ENCODE measurements at places on chromosomes 2 and 18.

- no peak for DNase-seq
These were observed 323.9 kb downstream of the SETBP1 start for GRCh38 chr18:45004546-45005080.

- DNase-seq: no peak
These were observed 464.7 kb downstream of the TXNL1 start for GRCh38 chr18:56173542-56174220.

DNA sequence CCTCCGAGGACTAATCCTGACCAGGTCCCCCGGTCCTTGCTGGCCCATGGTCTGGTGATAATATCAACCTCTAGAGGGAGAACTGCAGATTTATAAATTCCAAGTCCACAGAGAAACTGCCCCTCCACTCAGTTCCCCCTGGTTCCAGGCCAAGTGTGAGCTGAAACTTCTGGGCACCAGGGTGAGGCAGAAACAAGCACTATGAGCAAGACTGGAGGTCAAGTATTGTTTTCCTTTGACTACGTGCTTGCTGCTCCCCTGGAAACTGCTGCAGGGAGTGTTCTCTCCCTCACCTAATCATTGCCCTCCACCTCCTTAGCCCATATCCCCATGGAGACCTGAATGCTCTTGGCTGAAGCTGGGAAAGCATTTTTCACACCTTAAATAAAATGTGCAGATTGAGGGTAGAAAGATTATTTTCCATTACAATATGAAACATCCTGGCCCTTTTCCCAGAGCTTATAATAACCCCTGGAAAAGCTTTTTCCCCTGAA lies 135.2 kb downstream of the RDH14 start:
- DNase-seq: no peak

DNA sequence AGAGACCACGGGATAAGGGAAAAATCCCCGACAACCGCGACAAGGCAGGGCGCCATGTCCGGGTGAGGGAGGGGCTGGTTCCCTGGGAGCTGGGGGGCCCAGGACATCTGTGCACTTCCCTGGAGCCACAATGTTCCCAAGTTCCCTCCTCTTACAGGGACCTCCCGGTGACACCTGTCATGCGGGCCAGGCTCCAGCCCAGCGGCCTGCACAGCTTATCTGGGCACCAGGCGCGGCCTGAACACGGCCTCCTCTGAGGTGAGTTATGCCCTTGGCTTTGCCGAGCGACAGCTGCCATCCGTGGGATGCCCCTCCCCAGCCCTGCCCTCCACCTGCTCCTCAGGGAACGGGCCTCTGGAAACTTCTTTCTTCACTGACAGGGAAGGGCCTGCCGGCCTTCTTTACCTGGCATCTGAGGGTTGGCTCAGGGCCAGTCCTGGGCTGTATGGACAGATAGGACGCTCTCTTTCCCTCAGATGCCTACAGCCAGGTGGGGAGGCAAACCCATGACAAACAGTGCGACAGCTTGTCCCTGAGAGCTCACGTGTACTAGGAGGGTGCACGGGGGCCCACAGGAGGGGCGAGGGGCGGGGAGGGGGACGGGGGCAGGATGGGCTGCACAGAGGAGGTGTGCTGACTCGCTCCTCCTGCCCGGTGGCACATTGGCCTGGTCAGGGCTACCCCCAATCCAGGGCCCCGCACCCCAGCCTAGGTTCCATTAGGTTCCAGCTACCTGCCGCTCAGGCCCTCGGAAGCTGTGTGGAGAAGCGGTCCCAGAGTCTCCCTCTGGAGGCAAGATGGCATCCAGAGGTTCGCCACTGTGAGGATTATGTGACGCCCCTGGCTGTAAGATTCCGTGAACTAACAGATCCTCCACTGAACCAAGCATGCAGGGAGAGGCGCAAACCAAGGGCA lies 34.9 kb upstream of the HPCAL1 start:
- DNase-seq: no peak

DNA sequence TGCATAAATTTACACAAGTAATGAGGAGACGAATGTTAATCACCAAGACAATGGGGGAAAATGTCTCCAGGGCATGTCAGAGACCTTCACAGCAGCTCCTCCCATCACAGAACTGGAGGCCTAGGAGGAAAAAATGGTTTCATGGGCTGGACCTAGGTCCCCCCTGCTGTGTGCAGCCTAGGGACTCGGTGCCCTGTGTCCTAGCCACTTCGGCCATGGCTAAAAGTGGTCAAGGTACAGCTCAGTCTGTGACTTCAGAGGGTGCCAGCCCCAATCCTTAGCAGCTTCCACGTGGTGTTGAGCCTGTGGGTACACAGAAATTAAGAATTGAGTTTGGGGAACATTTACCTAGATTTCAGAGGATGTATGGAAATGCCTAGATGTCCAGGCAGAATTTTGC lies 152.2 kb upstream of the KCNJ3 start:
- no peak for DNase-seq

GRCh38 chr2:179571721-179572120 lies 289.7 kb downstream of the ZNF385B start:
- DNase-seq: no peak

GRCh38 chr2:106841886-106842645 lies 43.9 kb downstream of the ST6GAL2 start:
- DNase-seq: no peak

GRCh38 chr18:7892556-7892955 lies 325.4 kb downstream of the PTPRM start:
- no peak for DNase-seq

- peak; percentile 50 for DNase-seq
These were observed 461.4 kb downstream of the RNF144A start for GRCh38 chr2:7378591-7378990.

DNA sequence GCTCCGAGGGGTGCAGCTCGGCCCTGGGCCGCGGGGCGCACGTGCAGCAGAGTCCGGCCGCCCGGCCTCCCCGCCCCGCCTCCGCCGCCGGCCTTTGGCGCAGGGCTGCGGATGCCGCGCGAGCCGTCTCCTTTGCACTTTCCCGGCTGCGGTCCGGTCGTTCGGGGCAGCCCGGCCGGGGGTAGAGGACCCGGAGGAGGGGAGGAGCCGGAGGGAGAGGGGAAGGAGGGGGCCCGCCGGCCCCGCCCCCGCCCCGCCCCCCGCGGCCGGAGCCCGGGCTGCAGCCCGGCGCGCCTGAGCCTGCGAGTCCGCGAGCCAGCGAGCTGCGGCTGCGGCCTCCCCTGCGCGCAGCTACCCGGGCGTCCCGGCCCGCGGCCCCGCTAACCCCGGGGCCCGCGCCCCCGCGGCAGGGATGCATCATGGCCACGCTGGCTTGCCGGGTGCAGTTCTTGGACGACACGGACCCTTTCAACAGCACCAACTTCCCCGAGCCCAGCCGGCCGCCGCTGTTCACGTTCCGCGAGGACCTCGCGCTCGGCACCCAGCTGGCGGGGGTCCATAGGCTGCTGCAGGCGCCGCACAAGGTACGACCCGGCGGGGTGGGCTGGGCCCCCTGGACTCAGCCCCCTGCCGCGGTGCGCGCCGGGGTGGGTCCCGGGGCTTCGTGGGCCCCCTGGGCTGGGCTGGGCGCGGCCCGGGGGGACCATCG lies at the start of gene FHOD3:
Gene FHOD3, plus strand, starts transcription at position 297 of the 709 bp plus-strand sequence. Its CDS starts 123 bp downstream, at position 420.
- no peak for DNase-seq

- peak; percentile 26 for DNase-seq
These were observed 286.0 kb downstream of the TRIB2 start for GRCh38 chr2:13002536-13003331.

DNA sequence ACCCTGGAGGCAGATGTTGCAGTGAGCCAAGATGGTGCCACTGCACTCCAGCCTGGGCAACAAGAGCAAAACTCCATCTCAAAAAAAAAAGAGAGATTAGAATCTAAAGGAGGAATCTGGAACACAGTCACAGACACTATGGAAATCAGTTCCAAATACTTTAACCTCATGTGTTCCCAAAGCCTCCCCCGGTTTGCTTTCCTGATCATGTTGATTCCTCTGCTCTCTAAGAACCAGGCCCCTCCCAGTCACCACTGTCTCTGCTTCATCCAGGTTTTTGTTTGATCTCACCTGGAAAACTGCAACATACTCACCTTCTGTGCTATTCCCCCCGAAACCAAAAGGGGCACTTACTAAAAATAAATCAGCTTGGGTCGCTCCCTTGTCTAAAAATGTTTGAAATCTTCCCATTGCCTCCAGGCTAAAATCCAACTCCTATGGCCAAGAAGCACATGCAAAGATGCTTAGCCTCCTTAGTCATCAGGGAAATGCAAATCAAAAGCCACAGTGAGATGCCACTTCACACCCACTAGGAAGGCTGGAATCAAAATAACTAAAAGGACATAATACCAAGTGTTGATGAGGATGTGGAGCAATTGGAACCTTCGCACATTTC lies 6.2 kb upstream of the NEU2 start:
- DNase-seq: no peak

DNA sequence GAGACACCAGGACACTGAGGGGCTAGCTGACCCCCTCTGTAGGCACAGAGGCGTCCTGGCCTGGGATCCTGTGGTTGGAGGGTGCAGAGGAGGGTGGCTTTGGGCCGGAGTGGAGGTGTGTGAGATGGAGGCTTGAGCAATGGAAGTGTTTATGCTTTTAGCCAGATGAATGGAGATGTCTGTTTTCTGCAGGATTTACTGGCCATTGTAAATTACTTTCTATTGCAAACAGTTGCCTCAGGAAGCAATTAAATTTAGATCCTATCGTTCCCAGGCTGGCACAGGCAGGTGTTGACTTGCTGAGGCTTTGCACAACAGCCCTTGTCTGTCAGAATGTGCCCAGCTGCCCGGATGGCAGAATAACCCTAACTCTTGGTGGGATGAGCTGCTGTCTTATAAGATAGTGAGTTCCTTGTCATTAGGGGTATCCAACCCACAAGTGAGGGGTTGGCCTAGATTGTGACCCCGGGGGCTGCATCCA lies 1.8 kb upstream of the ARID5A start:
- peak; percentile 49 for DNase-seq

GRCh38 chr18:38654946-38655345 lies 1089.3 kb upstream of the CELF4 start:
- DNase-seq: no peak

GRCh38 chr2:71839826-71840225 lies 307.8 kb downstream of the CYP26B1 start:
- DNase-seq: no peak

DNA sequence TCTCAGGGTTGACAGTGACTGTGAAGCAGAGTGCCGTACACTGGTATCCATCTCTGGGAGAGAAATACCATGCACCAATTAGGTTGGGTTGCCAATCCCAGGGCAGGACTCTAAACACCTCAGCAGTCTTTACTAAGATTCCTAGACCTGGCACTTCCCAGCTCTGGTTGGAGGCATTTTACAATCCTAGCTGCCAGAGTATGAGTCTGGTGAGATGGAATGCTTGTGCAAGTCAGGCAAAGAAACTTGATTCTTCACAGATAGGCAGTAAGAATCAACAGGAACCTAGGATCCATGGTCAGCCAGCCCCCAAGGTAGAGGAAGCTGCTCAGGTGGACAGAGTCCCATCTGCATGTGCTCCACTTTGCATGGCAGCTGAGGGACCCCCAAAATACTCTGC lies 6.0 kb upstream of the UGT1A5 start:
- no peak for DNase-seq

DNA sequence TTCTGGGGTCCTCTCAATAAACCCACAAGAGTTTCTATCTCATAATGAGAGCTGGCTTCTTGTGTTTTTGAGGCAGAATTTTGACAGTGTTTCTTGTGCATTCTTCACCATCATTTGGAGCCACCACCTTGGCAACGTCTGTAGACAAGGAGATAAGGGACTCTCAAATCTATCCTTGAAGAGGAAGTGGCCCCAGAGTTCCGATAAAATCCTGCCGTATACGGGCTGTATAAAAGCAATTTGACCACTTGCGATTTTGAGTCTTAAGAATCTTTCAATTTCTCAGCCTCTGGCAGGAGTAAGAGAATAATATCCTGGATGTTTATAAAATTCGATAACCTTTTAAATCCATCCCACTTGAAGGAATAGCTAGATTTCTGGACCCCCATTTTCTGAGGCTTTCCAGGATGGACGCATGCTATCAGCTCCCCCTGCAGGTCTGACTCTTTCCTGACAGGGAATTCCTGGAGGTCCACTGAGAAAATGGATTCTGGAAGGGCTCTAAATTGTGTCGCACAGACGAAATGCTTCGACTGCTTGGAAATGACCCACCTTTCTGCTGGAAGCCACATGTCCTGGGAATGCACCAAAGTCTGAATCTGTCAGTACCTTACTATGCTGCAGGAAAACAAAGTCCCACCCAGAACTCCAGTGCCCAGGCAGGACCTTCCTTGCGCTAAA lies 54.1 kb downstream of the E2F6 start:
- DNase-seq: peak; percentile 62

GRCh38 chr18:34431042-34431441 lies 206.3 kb upstream of the NOL4 start:
- no peak for DNase-seq

- no peak for DNase-seq
These were observed 65.7 kb downstream of the RRM2 start for GRCh38 chr2:10188211-10188610.

- DNase-seq: no peak
These were observed 293.7 kb upstream of the RND3 start for GRCh38 chr2:150781142-150781541.

DNA sequence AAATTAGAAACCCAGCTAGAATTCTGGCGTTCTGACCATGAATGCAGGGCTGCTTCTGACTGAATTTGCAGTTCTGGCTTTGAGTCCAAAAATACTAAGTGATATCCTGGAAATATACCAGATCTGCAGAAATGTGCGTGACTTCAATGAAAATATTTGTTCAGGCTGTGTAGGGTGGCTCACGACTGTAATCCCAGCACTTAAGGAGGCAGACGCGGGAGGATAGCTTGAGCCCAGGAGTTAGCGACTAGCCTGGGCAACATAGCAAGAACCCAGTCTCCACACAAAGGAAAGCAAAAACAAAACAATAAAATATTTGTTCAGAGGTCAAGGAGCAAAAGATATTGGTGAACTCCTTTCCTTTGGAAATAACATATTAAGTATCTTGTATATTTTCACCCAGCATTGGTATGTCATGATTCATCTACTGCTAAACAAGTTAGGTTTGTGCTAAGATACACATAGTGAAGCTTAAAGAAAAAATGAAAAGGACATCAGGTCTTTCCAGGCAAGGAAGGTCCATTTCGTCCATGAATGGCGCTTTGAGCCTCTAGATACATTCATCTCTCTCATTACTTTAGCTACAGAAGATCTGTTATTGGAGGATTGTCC lies 239.2 kb downstream of the CMPK2 start:
- DNase-seq: no peak

DNA sequence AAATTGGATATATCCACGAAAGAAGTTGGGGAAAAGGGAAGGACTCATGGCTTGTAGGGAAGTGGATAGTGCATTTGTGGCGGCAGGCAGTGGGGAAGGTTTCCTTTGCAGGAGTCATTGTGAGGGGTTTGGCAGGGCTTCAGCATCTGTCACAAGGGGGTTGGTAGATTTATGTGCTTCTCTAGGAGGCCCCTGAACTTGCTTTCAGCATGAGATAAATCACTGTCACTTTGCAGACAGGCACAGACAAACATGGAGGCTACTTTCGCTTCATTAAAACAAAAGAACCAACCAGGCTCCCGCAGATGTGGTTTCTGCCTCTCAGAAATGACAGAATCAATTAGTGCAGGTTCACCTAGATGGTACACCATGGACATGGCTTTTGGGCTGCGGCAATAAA lies 340.7 kb downstream of the TGIF1 start:
- DNase-seq: no peak

- DNase-seq: no peak
These were observed 20.1 kb downstream of the PAX8 start for GRCh38 chr2:113258471-113259147.

GRCh38 chr2:185372188-185372587 lies 366.4 kb upstream of the FSIP2 start:
- DNase-seq: no peak

- DNase-seq: no peak
These were observed 607.5 kb downstream of the PLCL1 start for GRCh38 chr2:198411936-198412335.
